NCI-H1436 treated with DMSO at 0.1 percent for 48 hours (cell line): ENCODE measurements at places on chromosomes 3 and 15.

GRCh38 chr3:47874913-47875312 is 72.0 kb downstream of the DHX30 start:
- no peak for DNase-seq

DNA sequence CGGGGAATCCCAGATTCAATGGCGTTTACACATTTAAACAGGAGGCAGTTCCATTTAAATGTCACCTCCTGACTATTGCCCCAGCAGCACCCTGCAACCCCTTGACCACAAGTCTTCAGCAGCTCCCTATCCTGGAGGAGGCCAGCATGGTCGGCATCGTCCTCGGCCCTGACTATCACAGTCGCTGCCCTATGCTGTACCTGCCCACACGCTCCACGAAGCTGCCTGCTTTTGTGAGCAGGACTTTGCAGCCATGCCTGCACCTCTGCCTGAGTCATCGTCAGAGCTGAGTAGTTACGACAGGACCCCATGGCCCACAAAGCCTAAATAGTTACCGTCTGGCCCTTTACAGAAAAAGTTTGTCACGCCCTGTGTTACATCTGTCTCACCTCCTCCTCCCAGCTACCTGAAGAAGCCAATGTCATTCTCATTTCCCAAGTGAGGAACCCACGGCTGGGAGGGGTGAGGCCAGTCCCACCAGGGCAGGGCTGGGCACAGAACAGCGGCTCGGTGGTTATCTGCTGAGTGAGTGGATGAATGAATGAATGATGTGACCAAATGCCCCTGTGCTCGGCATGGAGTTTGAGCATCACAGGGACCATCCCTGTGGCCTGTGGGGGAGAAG is 47.8 kb upstream of the IQSEC1 start:
- no peak for DNase-seq

- DNase-seq, result no peak
Measured at GRCh38 chr3:148077318-148077923, 620.3 kb upstream of the AGTR1 start.

- DNase-seq, result no peak
Measured at GRCh38 chr3:144263706-144264105, 292.1 kb downstream of the DIPK2A start.

GRCh38 chr15:70597056-70597603 is 166.2 kb downstream of the UACA start:
- DNase-seq, result no peak

DNA sequence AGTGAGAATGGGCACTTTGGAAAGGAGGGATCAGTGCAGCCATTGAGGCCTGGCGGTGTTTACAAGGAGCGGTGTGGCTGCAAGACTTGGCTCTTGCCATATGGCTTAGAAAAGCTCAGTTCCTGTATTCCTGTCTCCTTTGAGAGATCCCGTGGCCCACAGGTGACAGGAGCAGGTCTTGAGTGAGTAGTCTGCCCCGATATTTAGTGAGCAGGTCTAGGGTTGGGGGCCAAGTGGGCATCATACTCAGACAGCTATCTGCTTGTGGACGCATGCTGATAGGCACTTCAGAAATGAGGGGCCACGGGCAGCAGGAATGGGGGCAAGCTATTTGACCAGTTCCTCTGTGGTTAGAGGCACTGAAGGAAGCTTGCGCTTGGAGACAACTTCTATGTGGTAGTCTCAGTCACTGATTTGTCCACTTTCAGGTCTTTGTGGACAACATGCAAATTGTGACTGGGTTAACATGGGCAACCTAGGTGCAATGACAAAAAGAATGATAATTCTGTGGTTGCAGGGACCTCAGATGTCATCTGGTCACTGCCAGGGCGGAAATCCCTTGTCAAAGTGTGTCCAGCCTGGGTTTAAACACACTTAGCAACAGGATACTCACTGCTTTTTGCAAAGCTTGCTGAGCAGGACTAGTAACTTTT is 1.1 kb downstream of the TMED3 start:
- DNase-seq, result no peak

DNA sequence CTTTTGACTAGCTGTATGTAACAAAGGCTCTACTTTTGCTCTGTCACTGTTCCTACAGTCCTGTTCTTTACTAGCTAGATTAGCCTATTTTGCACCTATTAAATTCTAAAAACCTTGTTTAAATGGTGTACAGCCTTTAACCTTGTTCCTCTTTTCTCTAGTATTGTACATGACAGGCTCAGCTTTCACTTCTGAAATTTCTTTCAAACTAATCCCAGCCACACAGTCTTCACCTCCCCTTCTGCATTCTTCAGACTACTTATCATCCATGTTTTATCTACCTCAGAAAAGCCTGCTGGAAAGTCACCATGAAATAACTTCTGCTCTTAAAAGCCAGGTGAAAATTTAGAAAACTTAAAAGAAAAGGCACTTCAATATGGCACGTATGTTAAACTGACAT is 122.4 kb downstream of the NECTIN3 start:
- DNase-seq, result no peak

GRCh38 chr3:27590437-27591298 is 106.5 kb upstream of the SLC4A7 start:
- DNase-seq, result no peak
